ENCODE measurements at places on chromosomes 11 and 22.

DNA sequence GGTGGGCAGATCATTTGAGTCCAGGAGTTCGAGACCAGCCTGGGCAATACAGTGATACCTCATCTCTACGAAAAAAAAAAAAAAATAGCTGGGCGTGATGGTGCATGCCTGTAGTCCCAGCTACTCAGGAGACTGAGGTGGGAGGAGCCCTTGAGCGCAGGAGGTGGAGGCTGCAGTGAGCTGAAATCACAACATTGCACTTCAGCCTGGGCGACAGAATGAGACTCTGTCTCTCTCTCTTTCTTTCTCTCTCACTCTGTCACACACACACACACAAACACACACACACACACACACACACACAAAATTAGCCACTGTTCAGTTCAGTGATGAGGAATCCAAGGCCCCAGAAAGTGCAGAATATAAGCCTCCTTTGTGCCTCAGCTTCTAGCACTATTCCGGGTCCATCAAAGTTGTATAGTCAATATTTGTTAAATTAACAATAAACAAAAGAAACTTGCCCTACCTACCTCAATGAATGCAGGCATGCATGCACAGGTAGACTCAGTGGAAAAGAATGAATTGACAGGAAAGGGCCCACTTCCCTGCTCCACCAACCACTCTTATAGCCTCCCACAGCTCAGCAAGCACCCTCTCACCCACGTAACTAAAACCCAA, 3.9 kb upstream of the SMIM35 start:
- DNase-seq, result no peak

GRCh38 chr22:20577549-20577975, 70.2 kb downstream of the MED15 start:
- DNase-seq, result no peak

- DNase-seq, result no peak
Measured at GRCh38 chr11:285021-285893, 3.7 kb upstream of the PGGHG start.

- no peak for DNase-seq
Measured at GRCh38 chr11:104713401-104713800, 184.9 kb downstream of the CASP12 start.

- DNase-seq, result no peak
Measured at GRCh38 chr11:85195934-85196333, 431.2 kb downstream of the DLG2 start.

DNA sequence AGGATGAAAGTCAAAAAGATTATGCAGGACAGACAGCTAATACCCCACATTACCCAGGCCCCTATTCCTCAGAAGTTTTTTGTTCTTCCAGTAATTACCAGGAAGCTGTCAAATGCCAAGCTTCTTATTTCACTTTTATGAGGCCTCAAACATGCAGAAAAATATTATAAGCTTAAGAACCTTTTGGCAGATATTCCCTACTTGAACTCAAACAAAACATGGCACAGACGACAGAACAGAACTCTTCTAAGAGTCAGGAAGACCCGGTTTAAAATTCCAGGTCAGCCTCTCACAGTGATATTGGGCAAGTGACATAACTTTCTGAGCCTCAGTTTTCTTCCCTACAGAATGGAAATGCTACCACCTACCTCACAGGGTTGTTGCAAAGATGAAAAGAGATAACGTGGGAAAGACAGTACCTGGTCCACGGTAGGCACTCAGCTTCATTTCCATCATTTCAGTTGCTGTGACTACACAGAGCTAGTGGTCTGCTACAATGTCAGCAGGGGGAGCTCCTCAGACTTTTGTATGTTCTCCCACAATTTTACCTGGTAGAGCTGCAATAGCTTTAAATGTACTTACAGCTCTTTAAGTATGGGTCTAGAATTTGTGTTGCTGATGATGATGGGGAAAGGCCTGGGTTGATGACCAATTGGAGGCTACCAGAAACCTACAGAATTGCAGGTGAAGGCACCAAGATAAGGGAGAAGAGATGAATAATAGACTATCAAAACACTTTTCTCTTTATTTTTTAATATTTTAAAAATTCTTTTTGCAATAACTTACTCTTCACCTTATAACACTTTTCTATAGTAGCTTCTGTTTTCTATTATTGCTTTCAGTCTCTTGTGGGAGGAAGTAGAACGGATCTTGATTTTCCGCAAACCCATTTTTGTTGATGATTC, 98.3 kb upstream of the CHRM4 start:
- no peak for DNase-seq

DNA sequence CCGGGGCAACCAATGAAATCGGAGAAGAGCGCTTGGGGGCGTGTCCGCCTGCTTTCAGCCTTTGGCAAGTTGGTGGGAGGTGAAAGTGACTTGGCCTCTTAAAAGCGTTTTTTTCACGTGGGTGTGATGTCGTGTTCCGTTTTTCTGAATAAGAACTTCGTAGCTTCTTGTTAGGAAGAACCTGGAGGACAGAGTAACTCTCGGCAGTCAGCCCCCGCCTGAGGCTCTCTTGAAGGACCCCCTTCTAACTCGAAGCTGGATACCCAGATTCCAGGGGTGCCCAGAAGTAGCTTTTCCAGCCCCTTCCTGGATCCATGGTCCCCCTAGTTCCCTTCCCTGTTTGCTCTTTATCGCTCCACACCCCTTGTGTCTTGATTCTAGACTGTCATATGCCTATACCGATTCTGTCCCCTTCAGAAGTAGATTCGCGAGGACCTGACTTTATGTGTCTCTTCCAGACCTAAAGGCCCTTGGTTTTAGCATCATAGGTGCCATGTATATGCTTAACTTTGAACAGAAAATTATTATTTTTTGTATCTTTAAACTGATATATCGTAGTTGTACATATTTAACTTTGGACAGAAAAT, 915 bp upstream of the OSBP start:
- no peak for DNase-seq

- DNase-seq, result no peak
Measured at GRCh38 chr22:30201945-30202344, 44.6 kb downstream of the LIF start.

DNA sequence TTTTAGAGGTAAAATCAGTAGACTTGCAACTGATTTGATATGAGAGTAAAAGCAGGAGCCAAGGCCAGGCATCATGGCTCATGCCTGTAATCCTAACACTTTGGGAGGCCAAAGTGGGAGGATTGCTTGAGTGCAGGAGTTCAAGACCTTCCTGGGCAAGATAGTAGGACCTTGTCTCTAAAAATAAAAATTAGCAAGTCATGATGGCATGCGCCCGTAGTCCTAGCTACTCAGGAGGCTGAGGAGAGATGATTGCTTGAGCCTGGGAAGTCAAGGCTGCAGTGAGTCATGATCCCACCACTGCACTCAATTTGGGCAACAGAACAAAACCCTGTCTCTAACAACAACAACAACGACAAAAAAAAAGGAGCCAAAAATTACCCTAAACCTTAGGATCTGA, 13.5 kb downstream of the SGSM3 start:
- DNase-seq, result no peak

- DNase-seq, result no peak
Measured at GRCh38 chr11:59598961-59599360, 16.6 kb downstream of the OSBP start.

GRCh38 chr11:13278609-13279486, 1.3 kb downstream of the BMAL1 start:
- DNase-seq, result no peak

DNA sequence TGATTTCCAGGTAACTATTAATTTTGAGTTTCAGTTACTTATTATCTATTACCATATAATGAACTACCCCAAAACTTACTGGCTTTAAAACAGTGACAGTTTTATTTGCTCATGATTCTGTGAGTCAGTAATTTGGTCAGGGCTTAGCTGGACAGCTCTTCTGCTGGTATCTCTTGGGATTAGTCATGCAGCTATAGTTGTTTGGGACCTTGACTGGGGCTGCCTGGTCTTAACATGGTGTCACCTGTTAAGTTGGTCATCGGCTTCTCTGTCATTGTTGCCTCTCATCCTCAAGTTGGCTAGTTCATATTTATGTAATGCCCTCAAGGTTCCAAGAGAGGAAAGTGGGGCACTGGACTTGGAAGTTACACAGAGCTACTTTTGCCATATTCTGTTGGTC, 177.5 kb downstream of the TMEM135 start:
- DNase-seq, result peak; percentile 3

GRCh38 chr22:36417281-36417686, 29.5 kb upstream of the MYH9 start:
- peak; percentile 83 for DNase-seq

- DNase-seq, result no peak
Measured at GRCh38 chr11:47869544-47870393, 21.6 kb upstream of the NUP160 start.

DNA sequence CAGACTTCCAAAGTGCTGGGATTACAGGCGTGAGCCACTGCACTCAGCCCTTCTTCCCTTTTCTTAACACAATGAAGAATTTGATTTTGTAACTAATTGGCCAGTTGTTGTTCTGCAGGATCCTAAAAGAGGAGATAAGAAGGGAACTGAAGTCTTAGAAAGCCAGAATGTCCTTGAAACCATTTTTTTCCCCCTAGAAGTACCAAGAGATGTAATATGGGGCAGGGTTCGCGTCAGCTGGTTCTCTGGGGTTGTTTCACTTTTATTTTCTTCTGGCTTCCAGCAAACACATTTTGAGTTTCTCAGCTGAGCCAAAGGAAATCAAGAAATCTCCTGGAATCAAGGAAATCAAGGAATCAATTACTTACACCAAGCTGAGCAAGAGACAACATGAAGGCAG, 7.6 kb upstream of the NUCB2 start:
- DNase-seq, result no peak

DNA sequence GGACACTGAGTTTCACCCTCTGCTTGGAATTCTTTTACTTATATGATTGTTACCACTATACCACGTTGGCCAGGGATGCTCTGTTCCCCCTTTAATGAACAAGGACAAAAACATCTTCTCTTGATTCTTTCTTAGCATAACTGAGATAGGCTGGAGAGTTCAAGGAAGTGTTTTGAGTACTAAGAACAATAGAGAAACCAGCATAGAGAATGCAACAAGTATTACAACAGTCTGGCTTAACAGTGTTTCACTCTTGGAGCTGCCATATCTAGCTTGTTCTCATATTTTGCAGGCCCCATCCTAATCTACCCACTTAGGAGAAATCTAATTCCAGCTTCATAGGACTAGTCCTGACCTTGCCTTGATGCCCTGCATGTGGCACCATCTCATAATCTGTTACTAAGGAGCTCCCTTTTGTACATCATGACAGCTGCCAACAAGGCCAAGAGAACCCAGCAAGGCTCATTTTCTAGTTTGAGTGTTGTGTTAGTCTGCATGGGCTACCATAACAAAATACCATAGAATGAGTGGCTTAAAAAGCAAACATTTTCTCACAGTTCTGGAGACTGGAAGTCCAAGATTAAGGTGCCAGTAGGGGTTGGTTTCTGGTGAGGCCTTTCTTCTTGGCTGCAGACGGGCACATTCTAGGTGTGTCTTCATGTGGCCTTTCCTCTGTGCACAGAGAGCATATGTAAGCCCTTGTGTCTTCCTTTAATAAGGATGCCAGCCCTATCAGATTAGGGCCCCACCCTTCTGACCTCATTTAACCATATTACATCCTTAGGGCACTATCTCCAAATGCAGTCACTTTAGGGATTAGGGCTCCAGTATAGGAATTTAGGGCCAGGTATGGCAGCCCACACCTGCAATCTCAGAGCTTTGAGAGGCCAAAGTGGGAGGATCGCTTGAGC, 37.8 kb downstream of the PACS1 start:
- no peak for DNase-seq

GRCh38 chr22:28742562-28742962, 723 bp downstream of the HSCB start:
- DNase-seq, result no peak

- DNase-seq, result no peak
Measured at GRCh38 chr11:100584201-100584985, 102.7 kb upstream of the ARHGAP42 start.

- no peak for DNase-seq
Measured at GRCh38 chr22:25039754-25040153, 87.2 kb downstream of the KIAA1671 start.

Measured in epithelial cell of prostate (primary cell).